ENCODE measurements at places on chromosomes 6 and 20. TPM values are rescaled to one million over a fixed set of nuclear protein-coding genes. Genes with fewer than 3 reads are reported as not detected.

DNA sequence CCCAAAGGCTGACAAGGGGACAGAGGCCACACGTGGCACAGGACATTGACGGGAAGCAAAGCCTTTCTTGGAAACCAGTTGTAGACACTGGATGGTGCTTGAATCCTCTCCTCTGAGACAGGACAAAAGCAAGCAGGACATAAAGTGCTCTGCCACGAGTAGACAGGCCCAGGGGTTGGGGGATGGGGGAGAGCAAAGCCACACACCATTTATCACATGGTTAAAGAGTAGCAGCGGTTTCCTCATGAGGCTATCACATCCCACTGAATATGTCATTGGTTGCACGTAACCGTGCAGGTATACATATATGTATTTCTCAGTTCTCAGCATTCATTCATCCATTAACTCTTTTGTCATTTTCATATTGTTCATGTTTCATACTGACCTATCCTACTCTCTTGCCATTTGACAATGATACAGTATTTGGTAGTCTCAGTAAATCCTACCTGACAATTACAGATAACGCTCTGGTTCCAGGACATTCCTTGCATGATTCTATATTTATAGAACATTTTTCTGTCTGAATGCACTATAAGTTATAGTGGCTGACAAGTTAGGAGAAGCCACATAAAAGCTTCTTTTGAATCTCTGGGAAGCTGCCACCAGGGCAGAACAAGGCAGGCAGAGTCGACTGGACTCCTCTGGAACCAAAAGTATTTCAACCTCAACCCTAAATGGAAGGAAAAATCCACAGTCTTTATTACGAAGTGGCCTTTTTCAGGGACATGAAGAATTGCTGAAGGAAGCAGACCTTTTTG, 23.5 kb downstream of the METTL24 start:
- DNase-seq: no peak

DNA sequence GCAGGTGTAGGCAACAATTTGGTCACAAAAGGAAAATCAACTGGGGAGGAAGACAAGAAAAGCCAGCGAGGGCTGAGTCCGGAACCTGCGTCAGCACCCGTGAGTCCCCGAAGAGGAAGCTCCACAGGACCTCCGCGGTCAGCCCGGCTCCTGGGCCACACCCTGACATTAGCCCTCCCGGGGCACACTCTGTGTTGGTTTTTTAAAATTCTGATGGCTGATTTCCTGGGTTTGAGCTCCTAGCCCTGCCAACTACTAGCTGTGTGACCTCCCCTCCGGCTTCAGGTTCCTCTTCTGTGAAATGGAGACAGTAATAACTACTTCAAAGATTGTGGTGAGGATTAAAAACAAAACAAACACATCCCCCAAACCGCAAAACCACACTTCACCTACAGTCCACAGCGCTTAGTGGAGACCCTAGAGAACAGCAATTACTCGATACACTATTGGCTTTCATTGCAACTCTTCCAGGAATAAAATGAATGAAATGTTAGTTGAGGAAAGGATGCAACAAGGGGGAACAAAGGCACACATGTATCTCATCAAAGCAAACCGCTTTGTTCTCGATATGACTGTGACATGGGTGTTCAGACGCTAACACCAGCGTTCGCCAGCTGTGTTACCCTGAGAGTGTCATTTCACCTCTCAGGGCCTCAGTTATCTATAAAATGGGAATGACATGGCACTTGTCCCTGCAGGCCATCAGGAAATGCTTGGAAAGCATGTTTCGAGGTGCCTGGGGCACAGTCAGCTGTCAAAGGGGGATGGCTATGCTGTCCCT, 985 bp downstream of the ZBP1 start:
- peak; percentile 58 for DNase-seq

DNA sequence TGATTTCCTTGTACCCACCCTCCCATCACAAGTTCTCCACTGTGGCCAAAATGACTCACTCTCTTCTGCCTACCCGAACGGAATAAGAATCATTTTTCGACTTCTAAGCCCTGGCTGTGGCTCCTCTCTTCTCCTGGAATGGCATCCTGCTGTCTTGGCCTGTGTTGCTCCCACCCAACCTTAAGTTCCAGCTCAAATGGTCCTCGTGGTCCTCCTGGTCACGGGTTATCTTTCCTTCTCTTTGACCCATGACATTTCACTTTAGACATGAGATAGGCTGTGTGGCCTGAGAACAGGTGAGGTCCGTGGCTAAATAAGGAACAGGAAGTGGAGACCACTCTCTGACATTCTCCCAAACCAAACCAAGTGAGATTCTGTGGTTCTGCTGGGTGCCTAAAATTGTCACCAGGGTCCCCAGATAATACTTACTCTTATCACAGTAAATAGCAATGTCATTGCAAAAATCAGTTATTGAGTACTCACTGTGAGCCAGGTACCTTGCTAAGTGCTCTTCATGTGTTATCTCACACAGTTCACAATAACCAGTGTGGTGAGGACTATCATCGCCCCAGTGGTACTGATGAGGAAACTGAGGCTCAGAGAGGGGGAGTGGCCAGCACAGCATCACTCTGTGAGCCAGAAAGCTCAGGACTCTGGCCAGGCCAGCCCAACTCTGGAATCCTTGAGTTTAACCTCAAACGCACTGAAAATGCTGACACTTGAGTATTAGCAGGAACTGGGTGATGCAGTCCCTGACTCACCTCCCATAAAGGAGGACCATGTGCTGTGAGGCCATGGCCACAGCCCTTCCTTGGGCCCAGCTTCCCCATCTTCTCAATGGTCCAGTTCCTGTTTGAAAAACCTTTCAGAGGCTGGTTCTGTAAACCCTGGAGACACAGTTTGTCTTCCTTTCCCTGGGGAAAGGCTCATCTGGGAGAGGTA, 74.8 kb upstream of the SIRPA start:
- peak; percentile 34 for DNase-seq

DNA sequence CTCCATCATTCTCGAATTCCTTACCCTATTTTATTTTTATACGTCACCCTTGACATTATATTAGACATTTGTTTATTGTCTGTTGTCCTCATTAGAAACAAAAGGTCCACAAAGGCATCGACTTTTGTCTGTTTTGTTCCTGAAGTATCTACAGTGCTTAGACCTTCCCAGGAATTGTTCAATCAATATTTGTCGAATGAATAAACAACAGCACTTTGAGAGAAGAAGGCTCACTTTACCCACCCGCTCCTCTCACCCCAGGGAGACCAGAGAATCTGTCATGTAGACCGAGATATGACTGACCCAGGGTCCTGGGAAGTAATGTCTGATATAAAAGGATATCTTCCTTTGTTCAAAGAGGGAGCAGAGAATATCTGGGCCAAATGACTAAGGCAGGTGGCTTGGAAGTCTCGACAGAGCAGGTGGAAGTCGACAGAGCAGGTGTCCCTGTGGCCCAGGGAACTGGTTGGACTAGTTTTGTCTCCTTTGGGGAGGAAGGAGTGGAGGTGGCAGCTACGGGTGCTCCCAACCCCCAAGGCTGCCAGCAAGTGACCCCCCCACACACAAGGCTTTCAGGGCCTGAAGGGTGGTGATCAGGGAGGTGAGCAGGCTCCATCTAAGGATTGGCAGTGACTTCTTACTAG, 14.8 kb upstream of the CHMP4B start:
- DNase-seq: no peak

GRCh38 chr20:43961116-43961515, 46.5 kb downstream of the TOX2 start:
- DNase-seq: no peak

GRCh38 chr6:110392727-110393126, 22.6 kb downstream of the DDO start:
- DNase-seq: no peak

DNA sequence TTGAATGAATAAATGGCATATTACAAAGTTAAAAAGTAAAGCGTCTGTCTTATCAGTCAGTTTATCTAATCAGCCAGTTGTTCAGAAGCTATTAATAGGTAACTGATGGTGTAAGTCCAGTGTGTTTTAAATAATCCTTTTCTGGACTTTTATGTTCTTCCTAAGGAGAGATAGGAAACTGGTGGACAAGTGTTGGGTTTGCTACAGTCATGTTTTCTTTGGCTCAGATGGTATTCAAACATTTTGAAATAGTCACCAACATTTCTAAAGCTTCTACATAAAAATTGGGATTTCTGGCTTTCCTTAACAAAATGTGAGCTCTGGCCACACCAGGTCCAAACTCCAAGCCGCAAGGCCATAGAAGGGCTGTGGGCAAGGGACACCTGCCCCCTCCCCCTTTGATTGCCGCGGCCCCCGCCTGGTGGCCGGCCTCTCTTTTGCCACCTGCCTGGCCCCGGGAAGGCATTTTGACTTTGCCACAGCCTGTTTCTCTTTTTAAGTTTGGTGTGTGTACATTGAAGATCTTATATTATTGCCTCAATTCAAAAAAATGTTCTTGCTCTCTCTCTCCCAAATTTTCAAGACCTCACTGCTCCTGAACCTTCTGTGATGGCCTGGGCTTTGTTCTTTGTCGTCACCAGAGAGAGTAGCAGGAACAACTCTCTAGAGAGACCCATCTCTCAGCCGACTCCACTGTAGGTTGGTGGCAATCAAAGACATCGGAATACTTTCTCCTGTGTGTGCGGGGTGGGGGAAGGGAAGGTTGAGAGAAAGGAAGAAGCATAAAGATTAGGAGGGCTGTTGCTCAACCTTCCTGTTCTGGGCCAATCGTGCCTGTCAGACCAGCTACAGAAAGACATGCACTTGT, 84.0 kb upstream of the ZNF217 start:
- DNase-seq: no peak

Gene RBL1
- 20.6 TPM for total RNA-seq

Gene GNMT
- not detected for total RNA-seq

Gene ESF1
- 26.9 TPM for total RNA-seq

Gene EFCAB8
- total RNA-seq: not detected
